ENCODE measurements at places on chromosomes 3 and 15.

- DNase-seq = no peak
These were observed 21.5 kb upstream of the SNRPA1 start for GRCh38 chr15:101316529-101316928.

GRCh38 chr3:132456136-132456535, 38.8 kb downstream of the DNAJC13 start:
- DNase-seq = no peak

DNA sequence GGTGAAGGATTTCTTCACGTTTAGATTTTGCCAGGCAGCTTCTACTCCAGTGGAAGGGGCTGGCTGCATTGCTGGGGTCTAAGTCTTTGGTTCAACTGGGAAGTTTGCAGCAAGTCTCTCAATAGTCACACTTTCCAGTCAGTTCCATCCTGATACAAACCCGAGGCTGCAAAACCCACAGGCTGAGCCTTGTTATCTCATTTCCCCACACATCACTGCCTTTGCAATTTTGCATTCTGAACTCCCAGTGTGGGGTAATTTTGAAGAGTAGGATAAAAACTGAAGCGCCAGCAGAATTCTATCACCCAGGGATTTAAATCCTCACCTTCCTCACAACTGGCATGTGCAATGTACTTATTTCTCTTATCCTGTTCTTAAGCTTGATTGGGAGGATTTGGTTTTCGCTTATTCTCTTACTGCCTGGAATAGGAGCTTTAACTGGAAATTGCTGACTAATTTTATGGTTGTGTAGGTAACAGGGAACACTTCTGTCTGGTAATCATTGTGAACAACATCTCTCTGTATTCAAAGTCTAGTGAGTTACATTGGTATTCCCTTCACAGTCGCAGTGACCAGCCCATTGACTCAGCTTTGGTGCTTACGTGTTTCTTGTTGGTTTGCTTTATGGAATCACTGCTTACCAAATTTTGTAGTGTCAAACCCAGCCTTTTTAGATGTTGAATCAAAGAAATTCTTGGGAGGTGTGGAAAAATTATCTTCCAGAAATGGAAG, 142.0 kb upstream of the TOPAZ1 start:
- DNase-seq = no peak

DNA sequence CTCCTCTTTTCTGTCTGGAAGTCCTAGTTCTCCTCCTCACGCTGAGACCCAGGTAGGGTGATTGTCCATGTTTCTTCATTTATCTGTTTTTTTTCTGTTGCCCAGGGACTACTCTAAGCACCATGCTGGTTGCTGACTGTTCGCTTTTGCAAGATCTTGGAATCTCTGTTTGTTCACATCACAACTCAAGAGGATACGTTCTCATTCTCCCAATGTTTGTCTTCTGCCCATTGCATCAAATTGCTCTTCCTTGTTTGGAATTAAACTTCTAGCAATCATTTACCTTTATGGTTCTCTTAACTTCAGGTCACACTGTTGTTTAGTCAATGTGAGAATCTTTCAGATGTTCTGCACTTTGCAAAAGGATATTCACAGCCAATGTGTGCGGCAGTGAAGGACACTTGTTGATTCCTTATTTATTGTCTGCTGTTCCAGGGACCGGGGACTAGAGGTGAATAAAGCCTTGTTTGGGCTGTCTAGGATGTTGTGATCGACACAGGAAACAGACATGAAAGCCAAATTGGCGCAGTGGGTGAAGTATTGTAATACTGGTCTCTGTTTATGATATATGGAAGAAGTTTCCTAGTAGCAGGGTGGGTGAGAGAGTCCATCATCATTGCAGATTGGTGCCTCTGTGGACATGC, 24.5 kb downstream of the LPP start:
- DNase-seq = no peak

- DNase-seq = no peak
These were observed 55.1 kb downstream of the RBMS3 start for GRCh38 chr3:29335943-29336342.

DNA sequence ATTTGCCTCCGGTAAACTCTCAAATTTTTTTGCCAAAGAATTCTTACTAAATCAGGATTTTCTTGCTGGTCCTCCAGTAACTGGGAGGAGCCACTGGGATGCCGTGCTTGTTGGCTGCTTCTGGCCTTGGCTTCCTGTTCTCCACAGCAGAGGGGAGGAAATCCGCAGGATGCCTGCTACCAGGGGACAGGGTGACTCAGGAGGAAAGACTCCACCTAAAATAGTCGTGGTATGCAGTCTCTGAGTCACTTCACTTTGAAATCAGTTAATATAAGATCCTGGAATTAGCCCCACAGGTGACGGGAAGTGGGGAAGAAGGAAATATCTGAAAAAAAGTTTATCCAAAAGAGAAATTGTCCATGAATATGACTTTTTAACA, 6.5 kb upstream of the TM4SF18 start:
- no peak for DNase-seq

DNA sequence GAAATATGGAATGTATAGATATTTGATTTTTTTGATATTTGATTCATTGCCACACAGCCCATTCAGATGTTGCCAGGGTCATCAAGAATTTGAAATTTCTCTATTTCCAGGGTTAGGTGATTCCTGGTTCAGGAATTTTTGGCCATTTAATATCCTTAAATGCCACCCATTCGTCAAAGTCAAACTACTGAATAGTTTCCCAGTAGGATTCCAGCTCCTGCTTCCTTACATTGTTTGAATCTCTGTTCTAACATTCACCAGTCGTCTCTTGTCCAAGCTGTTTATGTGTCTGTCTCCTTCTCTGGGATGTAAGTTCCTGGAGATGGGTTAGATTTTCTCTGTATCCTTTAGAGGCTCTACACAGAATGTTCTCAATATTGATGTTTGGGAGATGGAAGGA, 124.9 kb upstream of the TLE3 start:
- no peak for DNase-seq

DNA sequence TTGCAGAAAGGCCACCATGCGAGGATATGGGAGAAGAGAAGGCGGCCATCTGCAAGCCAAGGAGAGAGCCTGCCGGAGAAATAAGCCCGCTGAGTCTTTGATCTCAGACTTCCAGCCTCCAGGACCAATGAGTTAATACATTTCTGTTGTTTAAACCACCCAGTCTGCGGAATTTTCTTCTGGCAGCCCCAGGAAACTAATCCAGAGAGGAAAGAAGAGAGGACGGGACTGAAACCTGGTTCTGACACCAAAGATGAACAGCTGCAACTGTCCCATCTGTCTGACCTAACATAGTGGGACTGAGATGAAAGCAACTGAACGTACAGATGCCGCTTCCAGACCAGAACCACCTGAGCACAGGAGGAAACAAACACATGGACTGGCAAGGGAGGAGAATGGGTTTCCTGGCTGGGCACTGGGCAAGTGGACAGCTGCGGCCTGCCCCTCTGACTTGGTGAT, 32.3 kb downstream of the VGLL4 start:
- no peak for DNase-seq

GRCh38 chr15:33021806-33022389, 172.6 kb downstream of the FMN1 start:
- peak; percentile 2 for DNase-seq

- DNase-seq = no peak
These were observed 367.7 kb downstream of the MAGI1 start for GRCh38 chr3:65671004-65671403.

DNA sequence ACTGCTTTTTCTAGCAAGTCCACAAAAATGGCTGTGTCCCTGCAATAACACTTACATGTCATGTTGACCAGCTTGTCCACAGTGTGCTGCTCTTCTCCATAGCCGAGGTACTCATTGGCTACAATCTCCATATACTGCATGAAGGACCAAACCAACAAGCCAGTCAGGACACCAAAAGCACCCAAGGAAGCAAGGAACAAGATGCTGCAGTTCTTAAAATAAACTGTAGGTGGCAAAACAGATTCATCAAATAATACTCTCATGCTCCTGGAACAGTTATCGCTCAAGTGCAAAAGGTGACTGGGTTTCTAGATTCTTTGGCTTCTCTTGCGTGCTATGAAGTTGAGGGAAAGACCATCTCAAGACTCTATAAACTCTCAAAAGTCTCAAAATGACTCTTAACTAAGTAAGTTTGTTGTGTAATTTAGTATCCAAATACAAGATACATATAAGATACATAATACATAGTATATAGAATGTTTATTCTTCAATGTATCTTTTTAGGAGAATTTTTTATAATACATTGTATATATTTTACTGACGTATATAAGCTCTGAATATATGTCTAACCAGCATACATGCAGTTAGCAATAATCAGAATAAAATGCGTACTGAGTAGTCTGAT, 57.0 kb downstream of the NEK10 start:
- DNase-seq = peak; percentile 68

- no peak for DNase-seq
These were observed 11.9 kb downstream of the RTP3 start for GRCh38 chr3:46509661-46510187.

GRCh38 chr15:31733424-31733823, 296.9 kb upstream of the CHRNA7 start:
- no peak for DNase-seq

GRCh38 chr3:158491968-158492367, 79.0 kb upstream of the MLF1 start:
- DNase-seq = no peak

DNA sequence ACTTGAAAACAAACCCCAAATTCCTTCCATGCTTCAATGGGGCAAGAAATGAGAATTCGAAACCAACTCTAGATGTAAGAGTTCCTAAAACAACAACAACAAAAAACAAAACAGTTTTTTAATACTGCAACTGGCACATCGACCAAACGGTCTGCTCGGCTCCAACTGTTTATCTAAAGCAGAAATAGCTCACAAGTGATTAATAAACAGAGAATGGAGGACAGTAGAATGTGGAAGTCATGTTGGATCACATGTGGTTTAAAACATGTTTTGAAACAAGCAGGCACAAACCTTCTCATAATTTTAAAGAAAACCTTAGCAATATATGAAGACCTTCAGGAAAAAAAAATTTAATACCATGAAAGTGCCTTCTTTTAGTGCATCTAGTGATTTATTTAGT, 55.1 kb downstream of the SETMAR start:
- DNase-seq = no peak

- no peak for DNase-seq
These were observed 160.1 kb upstream of the IL12A start for GRCh38 chr3:159828542-159828943.

DNA sequence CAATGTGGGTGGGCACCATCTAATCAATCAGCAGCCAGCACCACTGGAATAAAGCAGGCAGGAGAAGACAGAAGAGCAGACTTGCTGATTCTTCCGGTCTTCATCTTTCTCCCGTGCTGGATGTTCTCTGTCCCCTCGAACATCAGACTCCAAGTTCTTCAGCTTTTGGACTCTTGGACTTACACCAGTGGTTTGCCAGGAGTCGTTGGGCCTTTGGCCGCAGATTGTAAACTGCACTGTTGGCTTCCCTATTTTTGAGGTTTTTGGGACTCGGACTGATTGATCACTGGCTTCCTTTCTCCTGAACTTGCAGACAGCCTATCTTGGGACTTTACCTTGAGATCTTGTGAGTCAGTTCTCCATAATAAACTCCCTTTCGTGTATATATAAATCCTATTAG, 292.8 kb downstream of the BCHE start:
- no peak for DNase-seq

- DNase-seq = no peak
These were observed 42.5 kb upstream of the ANKRD34C start for GRCh38 chr15:79240036-79240435.

DNA sequence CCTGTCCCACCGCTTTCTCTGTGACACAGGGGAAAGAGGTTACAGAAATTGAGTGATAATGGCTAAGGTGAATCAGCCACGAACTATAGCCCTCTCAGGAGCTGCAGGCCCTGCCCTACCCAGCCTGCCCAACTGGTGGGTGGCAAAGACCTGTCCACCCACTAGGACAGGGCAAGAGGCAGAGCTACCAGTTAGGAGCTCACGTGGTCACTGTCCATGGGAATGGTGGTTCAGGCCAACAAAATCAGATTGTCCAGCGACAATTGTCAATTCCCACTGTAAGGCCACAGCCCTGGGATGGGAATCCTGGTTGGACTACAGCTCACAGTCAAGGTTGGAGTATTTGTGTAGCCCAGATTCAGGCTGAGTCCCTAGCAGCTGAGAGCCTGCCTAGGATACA, 75.0 kb downstream of the PPCDC start:
- DNase-seq = no peak

DNA sequence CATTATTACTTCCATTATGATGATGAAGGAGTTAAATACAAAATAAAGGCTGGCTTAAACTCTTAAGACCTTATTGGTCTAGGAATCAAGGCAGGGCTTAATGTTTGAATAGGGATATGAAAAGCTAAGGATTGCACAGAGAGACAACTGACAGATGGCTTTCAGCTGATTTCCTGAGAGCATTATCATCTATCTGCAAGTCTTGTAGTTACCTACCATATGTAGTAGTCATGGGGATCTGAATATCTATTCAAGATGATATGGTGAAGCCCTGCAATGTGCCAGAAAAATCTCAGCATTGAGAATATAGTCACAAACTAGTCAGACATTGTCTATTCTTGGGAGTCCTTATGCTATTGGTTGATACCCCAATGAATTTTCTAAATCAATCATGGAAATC, 47.5 kb upstream of the CHMP2B start:
- no peak for DNase-seq

All from CD4-positive, alpha-beta T cell treated with Interleukin-12 subunit alpha and Interleukin-12 subunit beta, for 1 hour (primary cell).